ENCODE measurements at places on chromosomes 4 and X.

DNA sequence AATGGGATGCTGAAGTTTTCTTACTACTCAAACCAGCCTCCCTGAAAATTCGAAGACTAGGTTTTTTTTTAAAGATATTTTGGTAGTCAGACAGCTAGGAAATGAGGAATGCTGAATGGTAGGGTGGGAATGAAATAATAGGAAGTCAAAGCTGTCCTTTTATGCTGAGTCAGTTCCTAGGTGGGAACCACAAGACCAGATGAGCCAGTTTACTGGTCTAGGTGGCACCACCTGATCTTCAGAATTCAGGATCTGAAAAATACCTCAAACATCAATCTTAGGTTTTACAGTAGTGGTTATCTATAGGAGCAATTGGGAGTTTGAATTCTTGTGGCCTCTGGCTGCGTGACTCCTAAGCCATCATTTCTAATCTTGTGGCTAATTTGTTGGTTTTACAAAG, 183.1 kb upstream of the GALNT7 start:
- DNase-seq = no peak

DNA sequence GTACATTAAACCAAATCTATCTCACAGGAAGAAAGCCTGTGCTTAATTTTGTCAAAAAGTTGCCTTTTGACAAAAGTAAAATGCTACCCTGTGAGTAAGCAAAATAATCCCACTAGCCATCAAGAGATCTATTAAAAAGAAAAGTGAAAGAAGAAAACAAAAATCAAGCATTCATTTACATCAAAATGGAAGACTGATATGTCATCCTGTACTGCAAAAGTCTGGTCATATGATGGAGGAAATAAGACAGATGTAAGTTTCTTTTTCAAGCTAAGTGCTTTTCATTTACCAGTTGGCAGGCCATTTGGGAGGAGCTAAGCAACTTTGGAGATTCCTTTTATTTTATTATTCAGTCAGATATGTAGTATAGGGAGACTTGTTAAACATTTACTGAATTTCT, 387.4 kb downstream of the SPOCK3 start:
- DNase-seq = no peak

- DNase-seq = no peak
Measured at GRCh38 chr4:100367451-100367850, 150.4 kb downstream of the EMCN start.

DNA sequence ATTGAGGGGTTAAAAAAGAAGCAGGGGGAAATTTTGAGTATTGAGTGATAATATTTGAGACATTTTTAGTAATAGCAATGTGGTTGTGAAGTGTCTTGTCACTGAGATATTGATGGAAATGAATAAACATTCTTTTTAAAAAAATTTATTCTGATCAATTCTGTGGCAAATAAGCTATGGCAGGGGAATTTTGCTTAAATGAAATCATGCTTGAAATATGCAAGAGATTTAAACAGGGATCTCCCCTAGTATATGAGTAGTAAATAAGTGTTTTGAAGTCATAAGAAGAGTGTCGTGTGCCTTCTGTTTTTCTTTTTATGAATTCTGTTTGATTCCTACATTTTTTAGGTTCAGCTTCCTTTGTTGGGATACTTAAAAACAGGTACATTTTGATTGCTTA, 23.2 kb downstream of the IL15 start:
- no peak for DNase-seq

GRCh38 chr4:83922402-83922801, 386.5 kb downstream of the GPAT3 start:
- no peak for DNase-seq

- no peak for DNase-seq
Measured at GRCh38 chrX:44054863-44055601, 81.8 kb upstream of the NDP start.

GRCh38 chr4:169246957-169247396, 23.8 kb downstream of the SH3RF1 start:
- DNase-seq = no peak

- no peak for DNase-seq
Measured at GRCh38 chr4:114078636-114079035, 99.2 kb upstream of the ARSJ start.

- DNase-seq = no peak
Measured at GRCh38 chrX:40050532-40050931, 47.2 kb downstream of the BCOR start.

- DNase-seq = no peak
Measured at GRCh38 chr4:39357002-39357401, 9.2 kb downstream of the RFC1 start.

GRCh38 chr4:100983426-100983825, 363.9 kb downstream of the PPP3CA start:
- DNase-seq = no peak

DNA sequence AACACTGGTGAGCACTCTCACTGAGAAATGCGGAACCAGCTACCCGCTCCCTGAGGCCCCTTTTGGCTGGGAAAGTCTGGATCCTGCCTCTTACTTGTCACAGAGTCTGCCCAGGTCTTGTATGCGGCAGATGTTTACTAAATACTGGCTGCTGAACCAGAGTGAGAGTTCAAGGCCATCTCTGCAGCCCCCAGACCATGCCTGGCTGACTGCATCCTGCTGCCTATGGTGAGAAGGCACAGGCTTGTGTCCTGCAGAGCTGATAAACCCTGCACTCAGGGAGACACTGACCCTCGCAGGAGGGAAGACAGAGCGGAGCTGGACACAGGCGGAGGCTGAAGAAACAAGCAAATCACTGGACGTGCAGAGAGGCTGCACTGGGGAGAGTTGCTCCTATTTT, 46.5 kb downstream of the JAKMIP1 start:
- DNase-seq = no peak

DNA sequence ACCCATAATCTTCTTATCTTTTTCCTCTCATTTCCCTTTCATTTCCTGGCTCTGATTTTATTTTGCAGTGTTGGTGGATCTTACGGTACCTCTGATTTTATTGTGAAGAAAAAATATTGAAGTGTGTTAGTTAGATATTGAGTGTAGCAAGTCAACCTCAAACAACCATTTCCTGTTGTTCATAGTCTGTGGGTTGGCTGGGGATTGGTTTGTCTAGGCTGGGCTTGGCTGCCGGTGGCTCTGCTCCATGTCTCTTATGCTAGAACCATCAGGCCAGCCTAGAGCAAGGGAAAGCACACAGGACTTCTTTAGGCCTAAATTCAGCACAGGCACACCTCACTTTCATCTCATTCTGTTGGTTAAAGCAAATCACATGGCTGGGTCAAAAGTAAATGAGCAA, 383.1 kb upstream of the LCORL start:
- no peak for DNase-seq

DNA sequence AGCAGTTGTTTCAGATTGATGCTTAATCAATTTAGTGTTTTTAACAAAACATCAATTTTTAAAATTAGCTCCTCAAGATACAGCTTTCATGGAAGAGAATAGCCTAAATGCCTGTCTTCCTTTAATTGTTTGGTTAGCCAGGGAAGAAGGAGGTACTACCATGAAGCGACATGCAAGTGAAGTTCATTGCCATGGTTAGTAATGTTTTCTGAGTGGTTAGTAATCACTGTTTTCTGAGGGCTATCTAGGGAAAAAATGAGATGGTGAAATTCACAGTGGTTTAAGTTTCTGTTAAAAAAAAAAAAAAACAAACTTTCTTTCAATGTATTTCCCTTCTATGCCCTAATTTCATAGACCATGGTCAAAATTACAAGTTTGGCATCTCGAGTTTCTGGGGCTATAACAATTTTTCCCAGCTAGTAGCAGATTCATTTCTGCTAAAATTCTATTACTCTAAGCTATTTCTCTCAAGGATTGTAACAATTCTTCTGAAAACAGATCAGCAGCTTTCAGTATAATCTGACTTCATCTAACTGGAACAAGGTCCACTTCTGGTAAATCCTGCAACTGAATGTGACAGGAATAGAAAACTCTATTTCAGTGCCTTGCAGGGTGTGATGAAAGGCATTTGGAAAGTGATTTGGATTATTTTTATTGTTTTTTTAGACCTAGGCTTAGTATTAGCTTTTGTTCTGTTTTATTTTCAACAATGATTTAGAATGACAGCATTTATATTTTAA, 157.0 kb downstream of the PCDH18 start:
- DNase-seq = no peak
